ENCODE measurements at places on chromosomes 6 and 20.

- DNase-seq = no peak
Observed at GRCh38 chr20:24768201-24768636, 180.8 kb upstream of the CST7 start.

DNA sequence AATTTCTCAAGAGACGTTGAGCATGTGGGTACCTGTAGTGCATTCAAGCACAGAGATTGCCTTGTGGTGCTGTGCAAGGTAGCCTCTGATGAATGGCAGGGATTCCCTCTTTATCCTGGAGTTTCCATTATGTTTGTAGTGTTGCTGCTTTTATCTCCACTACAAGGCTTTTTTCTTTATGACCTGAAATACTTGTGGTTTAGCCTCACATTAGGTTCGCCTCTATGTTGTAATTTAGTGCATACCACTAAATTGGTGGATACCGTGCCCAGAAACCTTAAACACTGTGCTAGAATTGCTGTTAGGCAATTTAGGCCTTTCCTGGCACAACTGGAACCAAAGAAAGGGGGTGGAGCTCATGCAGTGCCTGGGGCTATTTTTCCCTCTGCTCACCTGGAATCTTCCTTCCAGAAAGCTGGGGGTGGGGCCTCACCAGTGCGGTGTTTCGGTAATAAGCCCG lies 76.8 kb downstream of the NCOA7 start:
- DNase-seq = no peak

GRCh38 chr20:36572701-36573102 lies 695 bp upstream of the TGIF2 start:
- peak; percentile 58 for DNase-seq

- no peak for DNase-seq
Observed at GRCh38 chr6:118280210-118280609, 267.9 kb upstream of the PLN start.

- DNase-seq = no peak
Observed at GRCh38 chr6:130575557-130575956, 209.7 kb downstream of the TMEM200A start.

DNA sequence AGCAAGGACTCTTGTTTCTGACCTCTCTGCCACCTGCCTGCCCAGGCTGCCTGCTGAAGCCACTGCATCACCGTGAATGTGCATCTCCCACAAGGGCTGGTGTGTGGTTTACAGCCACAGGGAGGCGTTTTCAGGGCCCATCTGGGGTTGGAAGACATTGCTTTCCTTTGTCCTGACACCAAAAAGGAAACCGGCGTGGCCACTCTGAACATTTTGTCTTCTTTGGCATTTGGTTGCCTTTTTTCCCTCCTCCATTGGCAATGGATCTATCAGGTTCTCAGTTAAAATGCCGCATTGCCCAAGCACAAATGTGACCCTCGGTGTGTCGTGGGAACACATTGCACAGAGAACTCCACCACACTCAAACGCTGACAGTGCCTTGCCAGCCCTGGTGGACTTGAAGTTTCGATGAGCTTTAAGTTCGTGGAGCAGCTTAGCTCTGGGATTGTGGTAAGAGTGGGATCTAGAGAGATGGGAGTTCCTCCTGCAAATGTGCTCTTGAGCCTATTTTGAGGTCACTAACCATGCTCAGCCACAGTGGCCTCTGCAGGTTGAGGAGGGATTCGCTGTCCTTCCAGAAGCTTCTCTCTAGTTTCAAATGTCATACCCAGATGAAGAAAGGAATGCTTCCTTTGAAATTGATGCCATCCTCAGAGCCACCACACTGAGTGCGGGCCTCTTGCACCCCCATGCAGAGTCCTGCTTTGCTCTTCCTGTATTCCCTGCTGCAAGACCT lies 14.8 kb upstream of the PCK1 start:
- no peak for DNase-seq

DNA sequence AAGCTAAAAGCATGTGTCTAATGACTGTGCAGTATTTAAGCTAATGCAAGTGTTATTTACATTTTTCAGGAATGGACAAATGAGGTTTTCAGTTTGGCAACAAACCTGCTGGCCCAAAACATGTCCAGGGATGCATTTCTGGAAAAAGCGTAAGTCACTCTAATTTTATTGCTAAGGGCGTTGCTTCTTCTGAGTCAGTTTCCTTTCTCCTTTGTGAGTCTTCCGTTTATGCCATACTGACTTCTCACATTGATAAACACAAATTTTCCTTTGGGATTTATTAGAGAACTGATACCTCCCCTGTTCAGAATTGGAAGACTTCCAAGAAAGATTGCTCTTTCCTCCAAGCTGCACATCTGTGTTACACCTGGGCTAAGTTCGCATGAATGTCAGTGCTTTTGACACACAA lies 422.9 kb upstream of the PLCB4 start:
- DNase-seq = no peak

DNA sequence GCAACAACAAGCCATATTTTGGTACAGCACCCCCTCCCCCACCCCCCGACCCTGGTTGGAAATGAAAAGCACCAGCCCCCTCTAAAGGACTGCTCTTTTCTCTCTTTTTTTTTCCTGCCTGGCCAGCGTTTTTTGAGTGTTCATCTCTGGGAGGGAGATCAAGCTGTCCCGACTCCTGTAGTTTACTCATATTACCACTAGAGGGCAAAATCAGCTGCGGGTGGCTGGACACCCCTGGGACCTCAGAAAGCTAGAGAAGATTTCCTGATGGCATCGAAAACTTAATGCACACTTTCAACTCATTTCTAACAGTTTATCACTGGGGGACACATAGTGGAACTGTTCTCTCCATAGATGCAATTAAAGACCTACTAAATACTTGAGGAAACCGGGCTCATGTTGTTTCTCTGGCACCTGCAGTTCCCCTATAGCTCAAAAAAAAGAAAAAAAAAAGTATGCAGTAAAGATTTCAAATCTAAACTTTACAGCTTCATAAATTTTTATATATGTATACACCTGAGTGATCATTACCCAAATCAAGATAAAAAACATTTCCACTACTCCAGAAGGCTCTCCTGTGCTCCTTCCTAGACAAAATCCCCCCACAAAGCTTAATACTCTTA lies 24.4 kb downstream of the CNBD2 start:
- peak; percentile 34 for DNase-seq

GRCh38 chr6:45478240-45478639 lies 100.5 kb upstream of the SUPT3H start:
- DNase-seq = no peak

DNA sequence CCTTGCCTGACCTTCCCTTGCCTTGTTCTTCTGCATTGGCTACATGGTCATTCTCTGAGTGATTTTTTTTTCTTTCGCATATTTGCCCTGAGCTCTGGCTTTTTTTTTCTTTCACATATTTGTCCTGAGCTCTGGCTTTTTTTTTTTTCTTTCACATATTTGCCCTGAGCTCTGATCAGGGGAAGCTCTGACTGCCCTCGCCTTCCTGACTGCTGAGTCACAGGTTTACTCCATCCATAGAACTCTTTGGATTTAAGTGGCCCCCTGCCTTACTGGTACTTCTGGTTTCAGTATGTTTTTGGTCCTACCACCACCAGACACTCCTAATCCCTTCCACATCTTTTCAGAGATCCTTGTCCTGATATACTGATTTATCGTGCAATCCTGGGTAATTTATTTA lies 201.1 kb downstream of the OGFRL1 start:
- no peak for DNase-seq

DNA sequence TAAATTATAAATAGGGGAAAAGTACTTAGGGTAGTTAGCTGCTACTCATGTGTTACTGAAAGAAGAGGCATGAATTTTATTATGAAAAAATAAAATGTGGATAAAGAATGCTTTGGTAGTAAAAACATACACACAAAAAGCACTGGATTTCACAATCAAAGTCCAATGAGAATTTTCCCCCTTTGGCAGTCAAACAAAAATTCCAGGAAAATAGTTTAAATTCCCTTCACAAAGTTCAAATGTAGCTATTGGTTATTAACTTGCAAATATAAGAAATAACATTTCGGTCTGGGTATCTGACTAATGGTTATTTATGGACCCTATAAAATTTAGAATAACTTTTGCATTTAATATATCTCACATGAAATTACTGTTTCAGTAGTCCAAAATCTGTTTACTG lies 210.4 kb downstream of the FOXC1 start:
- DNase-seq = no peak

DNA sequence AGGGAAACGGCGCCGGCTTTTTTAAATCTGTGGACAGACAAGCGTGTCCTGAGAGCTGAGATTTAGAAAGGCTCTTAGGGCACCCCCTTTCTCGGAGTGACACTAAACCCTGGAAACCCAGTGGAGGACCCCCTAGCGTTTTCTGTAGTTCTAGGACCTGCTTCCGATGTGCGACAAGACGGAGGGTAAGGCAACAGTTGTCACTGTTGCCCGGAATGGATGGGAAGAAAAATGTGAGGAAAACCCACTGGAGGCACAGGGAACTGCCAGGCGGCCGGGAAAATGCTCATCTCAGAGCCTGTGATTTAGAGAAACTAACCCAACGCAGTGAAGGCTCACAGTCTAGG lies 551 bp upstream of the ATP5F1E start:
- no peak for DNase-seq

- DNase-seq = no peak
Observed at GRCh38 chr6:43054206-43054943, 724 bp upstream of the CUL7 start.

DNA sequence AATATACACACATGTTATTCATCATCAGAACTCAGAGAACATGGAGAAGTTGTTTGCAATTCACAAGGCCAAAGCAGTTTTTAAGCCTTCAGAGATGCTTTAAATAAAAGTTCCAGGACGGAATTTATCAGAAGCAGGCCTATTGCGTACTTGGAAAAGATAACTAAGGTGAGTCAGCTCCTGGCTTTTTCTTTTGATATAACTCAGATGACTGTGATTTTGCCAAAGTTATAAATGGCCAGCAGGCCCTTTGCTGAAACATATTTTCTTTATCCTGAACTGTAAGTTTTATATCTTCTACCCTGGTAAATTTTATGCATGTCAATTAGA lies 55.0 kb upstream of the PLCB1 start:
- no peak for DNase-seq

GRCh38 chr20:59123011-59123677 lies 40.5 kb upstream of the ZNF831 start:
- peak; percentile 44 for DNase-seq

GRCh38 chr6:21949211-21949801 lies 347.5 kb downstream of the PRL start:
- no peak for DNase-seq

GRCh38 chr6:10397756-10398445 lies 17.0 kb downstream of the TFAP2A start:
- no peak for DNase-seq

- DNase-seq = no peak
Observed at GRCh38 chr20:43824309-43825050, 90.2 kb upstream of the TOX2 start.

GRCh38 chr20:57265997-57266290 lies 497 bp downstream of the BMP7 start:
- no peak for DNase-seq

DNA sequence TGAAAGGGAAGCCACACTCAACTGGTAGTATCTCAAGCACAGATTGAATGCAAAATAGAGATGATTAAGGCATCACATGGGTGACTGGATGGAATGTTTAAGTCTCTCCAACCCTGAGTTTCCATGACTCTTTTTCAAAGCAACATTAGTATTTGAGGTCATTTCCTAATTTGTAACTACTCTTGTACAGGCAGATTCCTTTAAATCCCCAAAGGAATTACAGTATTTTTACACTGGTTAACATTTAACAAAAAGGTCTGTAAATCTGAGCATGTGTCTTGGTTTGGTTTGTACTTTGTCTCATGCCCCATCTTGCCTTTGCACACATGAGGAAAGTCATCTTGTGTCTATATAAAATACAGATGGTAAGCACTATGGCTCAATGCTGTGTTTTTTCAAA lies 15.1 kb downstream of the RMND1 start:
- DNase-seq = no peak

DNA sequence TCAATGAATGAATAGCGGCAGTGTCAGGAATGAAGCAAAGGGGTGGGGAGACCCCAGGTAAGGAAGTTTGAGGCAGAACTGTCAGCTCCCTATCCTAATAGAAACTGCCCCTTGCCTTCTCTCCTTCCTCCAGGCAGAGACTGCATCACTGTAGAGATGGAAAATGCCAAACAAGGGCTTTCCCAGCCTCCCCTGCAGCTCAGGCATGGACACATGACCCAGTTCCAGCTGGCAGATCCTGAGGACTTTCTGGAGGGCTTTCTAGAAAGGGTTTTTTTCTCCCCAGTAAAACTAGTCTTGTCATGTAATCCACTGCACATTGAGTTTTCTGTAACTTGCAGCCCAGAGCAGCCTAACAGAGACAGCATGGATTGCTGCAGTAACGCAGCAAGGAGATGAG lies 17.9 kb upstream of the PNPLA1 start:
- DNase-seq = no peak

- no peak for DNase-seq
Observed at GRCh38 chr6:35237476-35237875, 22.1 kb upstream of the ZNF76 start.

DNA sequence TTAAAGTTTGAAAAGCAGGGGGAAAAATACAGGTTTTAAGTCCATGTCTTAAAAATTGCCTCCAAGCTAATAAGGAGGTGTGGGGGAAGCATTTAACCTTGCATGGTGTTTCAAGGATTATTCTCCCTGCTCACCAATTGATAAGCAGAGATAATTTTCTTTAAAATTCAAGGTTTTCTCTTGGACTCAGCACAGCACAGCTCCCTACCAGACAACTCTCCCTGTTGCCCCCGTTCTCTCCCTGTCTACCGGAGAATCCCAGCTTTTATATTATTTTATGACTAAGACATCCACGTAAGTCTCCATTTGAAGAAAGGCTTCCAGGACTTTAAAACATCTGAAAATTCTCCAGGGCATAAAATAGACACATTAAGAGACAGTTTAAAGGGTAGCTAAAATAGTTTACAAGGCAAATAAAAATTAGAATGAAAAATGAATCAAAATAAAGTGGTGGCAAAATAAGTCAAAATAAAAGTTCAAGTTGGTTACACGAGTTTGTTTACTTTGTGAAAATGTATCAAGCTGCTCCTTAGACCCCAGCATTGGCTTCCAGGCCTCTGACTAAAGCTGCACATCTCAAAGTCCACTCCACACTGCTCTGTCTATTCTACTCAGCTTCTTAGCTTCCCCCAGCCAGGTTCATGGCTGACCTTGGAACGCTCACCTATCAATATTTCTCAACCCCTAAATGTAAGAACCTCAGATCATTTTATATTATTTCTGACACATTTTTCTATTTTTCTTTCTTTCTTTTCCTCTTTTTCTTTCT lies 188.6 kb upstream of the PLCB4 start:
- DNase-seq = no peak

- DNase-seq = no peak
Observed at GRCh38 chr6:90403489-90404381, 107.1 kb upstream of the BACH2 start.

Data from stimulated activated CD4-positive, alpha-beta T cell treated with anti-CD3 and anti-CD28 coated beads, Interleukin-1b, Interleukin-23, amount 100 ng/mL, for 4 hours (primary cell).